Heart left ventricle (tissue), 16 donors: ENCODE measurements at places on chromosomes 1 and 21. TPM values are rescaled to one million over a fixed set of nuclear protein-coding genes. Genes with fewer than 3 reads are reported as not detected.

GRCh38 chr1:23156940-23157339 is 11.7 kb downstream of the LUZP1 start:
- H3K36me3 ChIP-seq = no peaks in the 10 kb centered on the region
- no peaks in the 10 kb centered on the region for H3K27me3 ChIP-seq
- H3K4me1 ChIP-seq = peaks cover 34% of the 10 kb centered on the region
- no peak overlapping the region for H3K27ac ChIP-seq

GRCh38 chr1:175154629-175155472 is 37.7 kb downstream of the KIAA0040 start:
- peaks cover 18% of the 10 kb centered on the region for H3K4me1 ChIP-seq
- H3K27me3 ChIP-seq = no peaks in the 10 kb centered on the region
- peaks cover 10% of the 10 kb centered on the region for H3K36me3 ChIP-seq
- no peak overlapping the region for H3K27ac ChIP-seq

DNA sequence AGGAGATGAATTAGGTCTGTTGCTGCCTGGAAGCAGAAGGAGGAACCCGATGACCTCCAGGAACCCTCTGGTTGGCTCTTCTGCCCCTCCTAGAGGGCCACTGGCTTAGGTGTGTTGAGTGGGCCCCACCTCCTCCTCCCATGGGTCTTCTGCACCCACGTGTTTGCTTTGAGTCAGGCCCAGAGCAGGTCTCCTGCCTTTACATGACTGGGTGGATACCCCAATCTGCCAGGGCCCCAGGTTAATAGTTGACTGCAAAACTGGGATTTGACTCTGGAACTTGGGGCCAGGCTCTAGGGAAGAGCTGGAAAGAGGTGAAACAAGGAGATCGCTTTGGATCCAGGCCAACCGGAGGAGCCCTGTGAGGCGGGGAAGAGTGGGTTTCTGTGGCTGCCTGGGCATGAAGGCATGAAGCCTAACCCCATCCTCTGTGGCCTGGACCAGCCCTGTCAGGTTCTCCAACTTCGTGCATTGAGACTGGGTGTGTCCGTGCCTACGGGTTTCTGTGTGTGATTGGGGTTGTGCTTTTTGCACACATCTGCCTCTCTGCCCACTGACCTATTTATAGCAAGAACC is 7.8 kb upstream of the LAD1 start:
- H3K27me3 ChIP-seq = no peaks in the 10 kb centered on the region
- no peak overlapping the region for H3K4me3 ChIP-seq
- no peaks in the 10 kb centered on the region for H3K4me1 ChIP-seq
- H3K36me3 ChIP-seq = no peaks in the 10 kb centered on the region

GRCh38 chr1:40344597-40344996 is 27.5 kb upstream of the COL9A2 start:
- DNase-seq = no peak
- peak overlapping the region; percentile 10 for H3K4me3 ChIP-seq
- H3K27ac ChIP-seq = no peak overlapping the region
- H3K36me3 ChIP-seq = no peaks in the 10 kb centered on the region

DNA sequence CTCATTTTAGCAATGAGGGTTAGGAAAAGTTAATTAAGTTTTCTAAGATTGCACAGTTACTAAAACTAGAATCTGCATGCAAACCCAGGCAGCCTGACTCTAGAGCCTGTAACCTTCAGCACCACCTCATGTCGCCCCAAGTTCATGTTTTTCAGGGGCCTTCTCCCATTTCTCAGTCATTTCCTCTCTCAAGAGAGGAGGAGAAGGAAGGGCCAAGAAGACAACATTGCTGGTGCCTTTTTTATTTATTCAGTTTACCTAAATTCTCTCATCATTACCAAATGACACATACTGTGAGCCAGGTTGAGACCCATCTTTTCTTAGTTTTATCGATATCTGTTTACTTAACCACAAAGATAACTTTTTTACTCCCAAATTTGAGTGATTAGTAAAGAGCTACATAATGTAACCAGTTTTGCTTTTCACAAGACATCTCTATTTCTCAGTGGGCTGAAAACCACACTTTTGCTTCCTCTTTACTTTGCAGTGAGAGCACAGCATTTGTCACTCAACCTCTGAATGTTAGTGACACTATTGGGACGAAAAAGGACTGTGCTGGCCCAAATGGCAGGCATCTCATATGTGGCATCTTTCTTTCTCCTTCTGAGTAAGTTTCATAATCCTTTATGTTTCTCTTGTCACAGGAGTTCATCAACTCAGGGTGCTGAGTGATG is at the start of gene CD101:
CD101 (plus strand) TSS at position 507 of the 674 bp plus-strand sequence; CDS start at position 565, 58 bp downstream.
- DNase-seq = no peak
- H3K4me1 ChIP-seq = no peaks in the 10 kb centered on the region
- H3K27ac ChIP-seq = no peak within 1 kb of the TSS
- no peak within 1 kb of the TSS for H3K4me3 ChIP-seq
- H3K36me3 ChIP-seq = no peaks in the 10 kb centered on the region

DNA sequence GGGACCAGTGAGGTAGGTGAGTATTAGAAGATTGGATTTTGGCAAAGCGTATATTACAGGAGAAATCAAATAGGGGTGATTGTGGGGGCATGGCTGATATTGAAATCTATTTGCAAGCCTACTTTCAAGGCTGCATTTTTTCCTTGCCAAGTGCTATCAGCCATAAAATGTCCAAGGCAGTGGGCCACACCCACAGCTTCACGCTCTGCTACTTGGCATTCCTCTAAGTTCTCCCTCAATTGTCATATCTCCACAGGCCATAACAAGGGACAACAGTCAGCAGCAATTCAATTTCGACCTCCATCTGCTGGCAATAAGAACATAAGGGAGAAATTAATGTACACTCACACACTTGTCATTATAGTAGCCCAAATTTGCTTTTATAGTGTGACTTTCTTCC is 667.1 kb upstream of the PKN2 start:
- H3K36me3 ChIP-seq = no peaks in the 10 kb centered on the region
- H3K27ac ChIP-seq = no peak overlapping the region
- H3K4me1 ChIP-seq = no peaks in the 10 kb centered on the region
- no peak for DNase-seq

- no peak overlapping the region for H3K27ac ChIP-seq
- no peak for DNase-seq
- H3K36me3 ChIP-seq = no peaks in the 10 kb centered on the region
Measured at GRCh38 chr1:71170925-71171324, 90.1 kb upstream of the ZRANB2 start.

- no peak for DNase-seq
- H3K4me1 ChIP-seq = no peaks in the 10 kb centered on the region
- no peak overlapping the region for H3K27ac ChIP-seq
- no peak overlapping the region for H3K4me3 ChIP-seq
- no peaks in the 10 kb centered on the region for H3K27me3 ChIP-seq
- no peaks in the 10 kb centered on the region for H3K36me3 ChIP-seq
Measured at GRCh38 chr1:194968916-194969315, 1639.3 kb downstream of the KCNT2 start.

DNA sequence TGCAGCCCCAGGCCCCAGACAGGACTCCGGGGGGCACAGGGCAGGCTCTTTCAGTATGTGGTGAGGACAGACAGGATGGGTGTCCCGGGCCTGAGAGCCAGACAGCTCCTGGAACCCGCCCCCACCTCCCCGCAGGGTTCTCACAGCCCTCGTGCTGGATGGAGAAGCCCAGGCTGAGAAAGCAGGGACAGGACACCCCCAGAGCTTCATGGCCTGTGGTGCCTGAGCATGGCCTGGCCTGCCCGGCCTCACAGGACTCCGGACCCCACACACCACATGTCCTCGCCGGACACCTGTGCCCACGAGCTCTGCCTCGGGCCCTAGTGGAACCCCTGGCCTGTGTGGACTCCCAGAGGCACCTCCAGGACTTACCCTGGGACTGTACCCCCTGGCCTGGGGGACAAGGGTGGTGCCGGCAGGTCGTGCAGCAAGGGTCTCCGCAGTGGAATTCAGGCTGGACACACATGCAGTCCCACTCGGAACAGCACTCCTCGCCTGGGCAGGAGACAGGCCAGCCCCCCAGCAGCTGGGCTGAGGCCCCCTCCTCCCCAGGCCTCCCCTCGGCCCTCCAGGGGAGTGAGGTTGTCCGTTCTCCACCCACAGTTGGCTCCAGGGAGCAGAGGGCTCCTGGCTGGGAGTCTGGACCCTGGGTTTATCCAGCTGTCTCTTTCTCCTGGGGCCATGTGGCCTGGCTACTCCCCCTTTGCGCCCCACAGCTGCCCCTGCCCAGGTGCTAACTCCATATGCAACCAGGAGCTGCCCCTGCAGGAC is 1.2 kb downstream of the TNFRSF18 start:
- no peak overlapping the region for H3K4me3 ChIP-seq
- DNase-seq = peak; percentile 49
- H3K27ac ChIP-seq = no peak overlapping the region
- peaks cover 34% of the 10 kb centered on the region for H3K27me3 ChIP-seq
- no peaks in the 10 kb centered on the region for H3K36me3 ChIP-seq

DNA sequence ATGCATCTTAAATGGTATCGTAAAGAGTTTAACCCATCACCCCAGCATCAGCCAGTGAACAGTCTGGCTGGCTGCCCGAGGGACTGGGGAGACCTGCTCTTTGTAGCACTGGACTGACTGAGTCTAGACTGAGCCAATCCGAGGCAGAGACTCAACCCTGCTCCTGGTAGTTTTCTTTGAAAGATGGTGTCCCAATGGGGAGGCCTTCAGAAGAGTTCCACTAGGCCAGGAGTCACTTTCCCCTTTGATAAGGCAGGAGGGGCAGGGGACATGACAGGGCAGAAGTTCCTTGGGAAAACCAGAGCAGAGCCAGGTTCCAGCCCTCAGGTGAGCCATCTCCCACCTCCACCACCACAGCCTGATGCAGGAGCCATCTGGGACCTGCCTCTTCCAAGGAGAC is 203.5 kb downstream of the CAMTA1 start:
- H3K36me3 ChIP-seq = no peaks in the 10 kb centered on the region
- no peak overlapping the region for H3K4me3 ChIP-seq
- no peaks in the 10 kb centered on the region for H3K27me3 ChIP-seq
- no peaks in the 10 kb centered on the region for H3K4me1 ChIP-seq
- no peak for DNase-seq

DNA sequence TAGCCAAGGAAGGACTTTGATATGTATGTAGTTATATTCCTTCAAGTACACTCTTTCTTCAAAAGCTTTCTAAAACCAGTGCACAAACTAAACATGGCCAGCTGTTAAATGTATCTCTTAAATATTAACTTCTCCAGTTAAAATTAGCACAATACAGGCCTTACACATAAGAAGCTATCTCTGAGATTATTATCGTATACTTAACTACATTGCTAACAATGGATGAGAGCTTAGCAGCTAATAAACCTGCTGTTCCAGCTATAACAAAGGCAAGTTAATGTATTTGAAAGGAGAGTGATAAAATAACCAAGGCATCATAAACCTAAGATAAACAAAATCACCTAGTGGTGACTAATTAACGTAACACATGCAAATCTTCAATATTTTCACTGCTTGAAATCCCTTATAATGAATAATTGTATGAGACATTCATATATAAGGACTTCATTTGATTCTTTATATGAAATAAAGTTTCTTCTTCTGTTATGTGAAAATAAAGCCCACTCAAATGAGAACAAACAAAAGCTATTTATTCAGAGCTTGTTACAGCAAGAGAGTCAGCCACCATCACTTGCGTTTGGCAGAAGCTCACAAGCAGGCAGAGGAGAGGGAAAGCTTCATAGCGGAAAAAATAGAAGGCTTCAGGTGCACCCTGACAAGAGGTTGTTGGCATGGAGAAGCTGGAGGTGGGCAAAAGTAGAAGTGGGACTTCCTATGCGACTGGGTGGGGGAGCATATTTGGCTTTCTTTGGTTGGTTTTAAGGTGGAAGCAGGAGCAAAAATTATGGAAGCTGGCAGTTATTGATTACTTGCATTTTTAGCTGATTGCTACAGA is 274.1 kb upstream of the CHRM3 start:
- DNase-seq = no peak
- H3K27me3 ChIP-seq = no peaks in the 10 kb centered on the region
- no peak overlapping the region for H3K27ac ChIP-seq
- H3K36me3 ChIP-seq = no peaks in the 10 kb centered on the region
- H3K4me3 ChIP-seq = no peak overlapping the region

DNA sequence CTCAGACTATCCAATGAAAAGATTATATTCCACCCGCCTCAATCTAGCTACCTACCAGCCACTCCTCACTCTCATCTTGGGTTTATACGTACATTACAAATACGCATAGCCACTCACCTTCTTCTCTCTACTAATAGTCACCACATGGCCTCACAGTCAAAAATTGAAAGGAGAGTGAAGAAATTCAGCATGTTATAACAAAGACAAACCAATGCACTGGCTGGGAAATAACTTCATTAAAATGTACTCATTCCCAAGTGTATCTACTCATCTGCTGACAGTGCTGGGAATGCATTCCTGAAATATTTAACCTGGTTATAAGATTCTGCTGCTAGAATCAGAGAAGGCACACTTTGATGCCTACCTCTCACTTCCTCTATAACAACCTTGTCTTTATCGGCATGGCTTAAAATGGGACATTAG is 6.5 kb downstream of the ZNF644 start:
- H3K4me3 ChIP-seq = no peak overlapping the region
- H3K4me1 ChIP-seq = peaks cover 22% of the 10 kb centered on the region
- DNase-seq = no peak
- H3K27me3 ChIP-seq = no peaks in the 10 kb centered on the region
- peaks cover 4% of the 10 kb centered on the region for H3K36me3 ChIP-seq

GRCh38 chr1:70441392-70442035 is 30.4 kb downstream of the CTH start:
- peak overlapping the region; percentile 44 for H3K27ac ChIP-seq
- no peaks in the 10 kb centered on the region for H3K27me3 ChIP-seq
- DNase-seq = no peak

DNA sequence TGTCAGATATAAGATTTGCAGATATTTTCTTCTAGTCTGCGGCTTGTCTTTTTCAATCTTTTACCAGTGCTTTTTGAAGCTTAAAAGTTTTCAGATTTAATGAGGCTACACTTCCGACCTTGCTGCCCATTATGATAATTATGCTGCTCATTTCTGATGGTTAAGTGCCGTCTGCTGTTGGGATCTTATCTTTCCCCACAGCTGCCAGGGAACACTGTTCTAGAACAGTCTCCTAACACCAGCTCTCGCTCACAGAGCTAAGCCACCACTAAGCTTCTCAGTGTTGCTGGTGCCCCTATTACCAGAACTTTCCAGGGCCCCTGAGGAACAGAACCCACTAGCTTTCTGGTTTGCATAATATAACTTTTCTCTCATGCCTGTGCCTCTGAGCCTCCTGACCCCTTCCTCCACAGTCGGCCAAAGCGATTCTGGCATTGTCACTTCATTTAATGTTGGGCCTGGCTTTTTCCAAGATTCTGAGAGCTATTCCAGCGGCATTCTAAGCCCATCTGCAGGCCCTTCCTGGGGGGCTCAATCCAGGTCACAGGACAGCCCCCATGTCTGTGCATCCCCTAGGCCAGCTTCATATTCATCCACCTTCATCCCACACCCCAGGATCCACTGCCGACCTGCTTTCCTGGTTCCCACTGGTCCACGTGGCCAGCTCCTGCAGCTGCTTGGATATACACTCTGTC is 237.0 kb downstream of the PTPRU start:
- H3K27me3 ChIP-seq = peaks cover 62% of the 10 kb centered on the region
- H3K4me3 ChIP-seq = no peak overlapping the region
- no peaks in the 10 kb centered on the region for H3K4me1 ChIP-seq
- H3K27ac ChIP-seq = no peak overlapping the region
- H3K36me3 ChIP-seq = no peaks in the 10 kb centered on the region
- DNase-seq = no peak

Gene TCHH
- not detected for polyA plus RNA-seq

Gene NPPA
- 1,418 TPM for polyA plus RNA-seq

Gene CASQ2
- 444 TPM for polyA plus RNA-seq

Gene SPRR5
- not detected for polyA plus RNA-seq

Gene OR2T2
- not detected for polyA plus RNA-seq

Gene ESPN
- not detected for polyA plus RNA-seq

Gene BRINP2
- polyA plus RNA-seq = 0.12 TPM
